ENCODE measurements at places on chromosomes 1 and 21.

- DNase-seq = no peak
Measured at GRCh38 chr1:67304023-67304422, 3.6 kb upstream of the IL12RB2 start.

GRCh38 chr1:244302876-244303609 is 148.7 kb downstream of the ADSS2 start:
- DNase-seq = no peak

- DNase-seq = no peak
Measured at GRCh38 chr1:91526496-91526895, 25.8 kb downstream of the CDC7 start.

- no peak for DNase-seq
Measured at GRCh38 chr1:165207853-165208515, 148.5 kb downstream of the LMX1A start.

GRCh38 chr21:34022627-34023335 is 50.6 kb upstream of the MRPS6 start:
- DNase-seq = peak; percentile 29

DNA sequence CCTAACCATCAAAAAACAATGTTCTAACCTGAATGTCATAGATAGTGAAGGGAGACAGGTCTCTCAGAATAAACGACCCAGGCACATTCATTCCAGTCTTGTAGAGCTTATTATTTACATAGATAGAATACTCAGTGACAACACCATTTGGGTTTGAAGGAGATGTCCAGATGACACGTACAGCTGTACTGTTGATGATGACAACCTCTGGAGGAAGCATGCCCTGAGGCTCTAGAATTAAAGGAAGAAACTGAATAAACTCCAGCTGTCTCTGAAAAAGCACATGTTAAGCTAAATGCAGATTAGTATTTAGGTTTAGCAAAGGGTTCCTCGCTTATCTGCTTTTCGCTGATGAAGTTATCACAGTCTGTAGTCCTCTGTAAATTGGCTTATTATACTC is 277.2 kb downstream of the KCTD3 start:
- DNase-seq = no peak

GRCh38 chr1:93680076-93680419 is 1.6 kb downstream of the BCAR3 start:
- DNase-seq = no peak

- DNase-seq = no peak
Measured at GRCh38 chr1:68173283-68173935, 58.9 kb downstream of the WLS start.

- DNase-seq = no peak
Measured at GRCh38 chr1:103333141-103333540, 192.4 kb upstream of the RNPC3 start.

- DNase-seq = no peak
Measured at GRCh38 chr1:200525090-200525987, 95.2 kb downstream of the KIF14 start.

- DNase-seq = no peak
Measured at GRCh38 chr1:25209516-25209915, 22.8 kb downstream of the SYF2 start.

- no peak for DNase-seq
Measured at GRCh38 chr1:218837051-218837450, 336.6 kb upstream of the LYPLAL1 start.

GRCh38 chr1:101826416-101826815 is 170.3 kb downstream of the OLFM3 start:
- no peak for DNase-seq

- peak; percentile 91 for DNase-seq
Measured at GRCh38 chr1:100445565-100445964, 92.4 kb upstream of the GPR88 start.

DNA sequence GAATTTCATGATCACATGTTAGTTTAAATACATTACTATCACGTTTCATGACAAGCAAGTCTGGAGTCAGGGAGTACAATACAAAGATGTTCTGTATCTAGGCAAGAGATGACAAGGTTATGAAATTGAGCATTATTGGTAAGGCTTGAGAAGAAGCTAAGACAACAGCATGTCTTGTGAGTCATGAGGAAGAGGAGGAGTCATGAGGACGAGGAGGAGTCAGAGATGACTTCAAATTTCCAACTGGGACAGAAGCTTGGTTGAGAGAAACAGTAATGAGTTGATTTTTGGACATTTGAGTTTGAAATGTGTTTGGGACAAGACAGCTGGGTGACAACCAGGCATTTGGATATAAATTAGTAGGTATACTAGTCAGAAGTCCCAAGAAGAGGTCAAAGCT is 4.3 kb upstream of the UBE2U start:
- no peak for DNase-seq

- DNase-seq = no peak
Measured at GRCh38 chr1:241482761-241483250, 36.7 kb downstream of the FH start.

DNA sequence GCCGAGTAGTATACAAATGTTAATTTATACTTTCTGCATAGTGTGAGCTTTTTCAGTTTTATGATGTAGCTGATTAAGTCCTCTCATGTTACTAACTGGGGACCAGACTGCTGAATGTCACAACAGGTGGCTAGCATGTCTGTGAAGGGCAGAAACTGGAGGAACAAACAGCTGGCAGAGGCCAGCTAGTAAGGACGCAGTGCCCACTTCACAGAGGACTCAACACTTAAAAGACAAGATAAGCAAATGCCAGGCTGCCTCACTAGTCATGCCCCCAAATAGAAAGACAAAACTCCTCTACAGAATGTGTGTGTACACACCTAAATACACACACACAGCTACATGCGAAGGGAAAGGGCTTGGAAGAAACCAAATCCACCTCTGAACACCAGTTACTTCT is 73.8 kb upstream of the ZNF678 start:
- DNase-seq = no peak

GRCh38 chr1:222970711-222971110 is 155.9 kb downstream of the DISP1 start:
- no peak for DNase-seq

DNA sequence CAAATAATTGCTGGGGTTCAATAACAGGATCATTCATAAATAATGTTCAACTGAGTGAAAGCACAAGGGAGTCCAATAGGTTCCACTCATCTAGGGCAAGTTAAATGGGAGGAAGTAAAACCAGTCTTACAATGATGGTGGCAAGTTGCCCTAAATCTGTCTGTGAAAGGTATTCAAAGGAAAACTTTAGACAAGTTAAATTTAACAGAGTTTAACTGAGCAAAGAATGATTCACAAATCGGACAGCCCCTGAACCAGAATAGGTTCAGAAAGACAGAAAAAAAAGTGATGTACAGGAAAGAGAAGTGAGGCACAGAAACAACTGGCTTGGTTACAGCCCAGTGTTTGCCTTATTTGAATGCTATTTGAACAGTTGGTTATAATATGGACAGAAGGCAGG is 183.5 kb upstream of the ADGRL4 start:
- no peak for DNase-seq

DNA sequence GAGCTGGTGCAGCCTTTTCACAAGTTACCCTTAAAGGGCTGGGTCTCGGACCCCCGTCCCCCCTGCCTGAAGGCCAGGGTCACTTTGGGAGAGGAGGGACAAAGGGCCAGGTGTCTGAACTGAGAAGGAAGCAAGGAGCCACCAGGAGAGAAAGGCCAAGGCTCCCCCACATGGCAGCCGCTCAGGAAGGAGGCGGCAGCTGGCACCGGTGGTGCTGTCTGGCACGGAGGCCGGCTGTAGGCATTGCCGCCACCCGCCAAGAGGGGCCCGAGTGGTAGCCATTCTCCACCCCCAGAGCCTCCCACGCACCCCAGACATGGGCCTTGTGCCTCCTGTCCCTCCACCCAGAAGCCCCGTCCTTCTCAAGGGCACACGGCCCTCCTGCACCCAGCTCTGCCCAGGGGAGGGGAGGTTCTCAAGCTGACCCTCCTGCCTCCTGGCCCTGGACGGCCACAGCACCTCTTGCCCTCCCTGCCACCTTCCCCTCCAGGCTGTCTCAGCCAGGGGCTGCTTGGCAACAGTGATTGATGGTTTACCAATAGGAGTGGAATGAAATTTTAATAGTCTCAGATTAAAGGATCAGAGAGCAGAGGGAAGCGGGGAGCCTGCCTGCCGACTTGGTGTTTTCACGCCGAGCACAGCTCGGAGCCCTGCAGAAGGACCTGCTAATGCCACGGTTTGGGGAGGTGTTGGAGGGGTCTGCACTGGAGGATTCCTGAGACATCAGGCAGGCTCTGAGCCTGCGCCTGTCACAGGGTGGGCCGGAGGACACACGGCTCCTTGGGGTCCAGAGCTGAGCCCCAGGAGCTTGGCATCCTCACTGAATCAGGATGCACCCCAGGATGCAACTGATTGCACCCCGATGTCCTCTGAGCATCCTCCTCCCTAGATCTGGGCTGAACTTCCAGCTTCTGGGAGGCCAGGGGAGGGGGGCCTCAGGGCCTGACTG is 211.9 kb upstream of the VAMP3 start:
- DNase-seq = no peak

DNA sequence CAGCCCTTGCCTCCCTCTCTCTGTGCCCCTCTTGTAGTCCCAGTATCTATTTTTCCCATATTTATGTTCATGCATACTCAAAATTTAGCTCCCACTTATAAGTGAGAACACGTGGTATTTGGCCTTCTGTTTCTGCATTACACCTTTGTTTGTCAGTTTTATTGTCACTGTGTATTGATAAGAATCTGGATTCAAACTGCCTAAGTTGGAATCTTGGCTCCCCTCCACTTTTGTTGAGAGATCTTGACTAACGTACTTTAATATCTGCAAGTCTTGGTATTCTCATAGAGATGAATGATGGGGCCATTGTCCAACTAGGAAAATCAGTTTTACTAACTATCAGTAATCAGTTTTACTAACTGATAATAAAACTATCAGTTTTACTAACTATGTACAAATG is 87.8 kb upstream of the PRMT6 start:
- DNase-seq = no peak

GRCh38 chr1:202890392-202890791 is 1.4 kb upstream of the RABIF start:
- DNase-seq = no peak

DNA sequence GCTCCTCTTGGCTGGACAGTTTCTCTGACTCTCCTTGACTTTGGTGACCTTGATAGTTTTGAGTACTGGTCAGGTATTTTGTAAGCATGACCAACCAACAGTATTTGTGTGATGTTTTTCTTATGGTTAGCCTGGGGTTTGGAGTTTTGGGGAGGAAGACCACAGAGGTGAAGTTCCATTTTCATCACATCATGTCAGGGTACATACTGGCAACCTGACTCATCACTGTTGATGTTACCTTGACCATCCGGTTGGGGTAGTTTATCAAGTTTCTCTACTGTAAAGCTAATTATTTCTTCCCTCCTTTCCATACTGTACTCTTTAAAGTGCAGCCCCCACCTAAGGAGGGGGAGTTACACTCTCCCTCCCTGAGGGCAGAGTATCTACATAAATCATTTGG is 13.4 kb downstream of the OSCP1 start:
- DNase-seq = no peak

- DNase-seq = no peak
Measured at GRCh38 chr1:33111965-33112364, 31.0 kb downstream of the AZIN2 start.

DNA sequence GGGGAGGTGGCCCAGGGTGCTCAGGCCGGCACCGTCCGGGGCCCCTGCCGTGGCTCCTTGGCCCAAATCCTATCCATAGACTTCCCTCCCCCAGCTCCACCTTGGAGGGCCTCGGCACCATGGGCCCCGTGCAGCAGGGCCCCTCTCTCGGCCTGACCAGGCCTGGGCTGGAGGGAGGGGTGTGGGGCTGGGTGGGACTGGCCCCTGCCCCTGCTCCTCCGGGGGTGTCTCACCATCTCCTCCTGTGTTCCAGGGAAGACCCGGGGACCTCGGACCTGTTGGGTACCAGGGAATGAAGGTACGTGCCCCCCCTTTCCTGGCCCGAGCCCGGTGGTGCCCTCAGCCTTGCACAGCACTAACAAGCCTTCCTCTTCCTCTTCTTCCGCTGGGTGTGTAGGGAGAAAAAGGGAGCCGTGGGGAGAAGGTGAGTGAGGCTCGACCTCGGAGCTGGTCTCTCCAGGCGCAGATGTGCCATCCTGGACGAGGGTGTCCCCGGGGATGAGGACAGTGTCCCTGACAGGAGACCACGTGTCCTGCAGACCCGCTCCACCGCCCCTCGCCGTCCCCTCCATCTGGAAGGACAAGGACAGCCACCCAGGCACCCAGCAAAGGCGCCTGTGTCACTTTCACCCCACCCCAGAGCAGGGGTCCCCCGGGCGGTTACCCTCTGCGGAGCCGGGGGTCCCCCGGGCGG is 7.9 kb downstream of the COL6A1 start:
- DNase-seq = no peak

GRCh38 chr1:94022471-94023189 is 98.3 kb downstream of the ABCA4 start:
- no peak for DNase-seq

GRCh38 chr1:12475947-12476346 is 142.1 kb downstream of the DHRS3 start:
- peak; percentile 14 for DNase-seq

- DNase-seq = peak; percentile 8
Measured at GRCh38 chr21:32772281-32773047, 909 bp upstream of the PAXBP1 start.

GRCh38 chr1:228276174-228276831 is 68.5 kb downstream of the OBSCN start:
- DNase-seq = no peak

- no peak for DNase-seq
Measured at GRCh38 chr1:182304627-182305026, 87.0 kb downstream of the GLUL start.

- no peak for DNase-seq
Measured at GRCh38 chr1:202105571-202106339, 17.0 kb upstream of the GPR37L1 start.
